ENCODE measurements at places on chromosomes 6 and 20. TPM values are rescaled to one million over a fixed set of nuclear protein-coding genes. Genes with fewer than 3 reads are reported as not detected.

DNA sequence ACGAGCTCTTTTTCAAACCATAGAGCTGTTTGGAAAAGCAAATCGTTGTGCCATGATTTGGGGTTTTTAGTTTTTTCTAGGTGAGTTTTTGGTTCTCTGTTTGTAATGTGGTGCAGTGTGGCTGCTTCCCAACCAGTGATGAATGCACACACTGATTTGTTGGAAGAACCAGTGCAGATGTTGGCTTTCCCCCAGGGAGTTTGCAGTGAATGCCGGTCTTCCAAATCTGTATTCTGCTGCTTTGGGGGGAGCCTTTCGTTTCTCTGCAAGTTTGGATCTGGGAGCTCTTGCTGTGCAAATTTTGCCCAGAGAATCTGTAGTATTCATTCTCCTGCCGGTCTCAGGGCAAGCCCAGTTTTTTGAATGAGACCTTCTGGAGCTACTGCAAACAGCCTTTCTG lies 14.5 kb downstream of the HECA start:
- DNase-seq, result no peak

DNA sequence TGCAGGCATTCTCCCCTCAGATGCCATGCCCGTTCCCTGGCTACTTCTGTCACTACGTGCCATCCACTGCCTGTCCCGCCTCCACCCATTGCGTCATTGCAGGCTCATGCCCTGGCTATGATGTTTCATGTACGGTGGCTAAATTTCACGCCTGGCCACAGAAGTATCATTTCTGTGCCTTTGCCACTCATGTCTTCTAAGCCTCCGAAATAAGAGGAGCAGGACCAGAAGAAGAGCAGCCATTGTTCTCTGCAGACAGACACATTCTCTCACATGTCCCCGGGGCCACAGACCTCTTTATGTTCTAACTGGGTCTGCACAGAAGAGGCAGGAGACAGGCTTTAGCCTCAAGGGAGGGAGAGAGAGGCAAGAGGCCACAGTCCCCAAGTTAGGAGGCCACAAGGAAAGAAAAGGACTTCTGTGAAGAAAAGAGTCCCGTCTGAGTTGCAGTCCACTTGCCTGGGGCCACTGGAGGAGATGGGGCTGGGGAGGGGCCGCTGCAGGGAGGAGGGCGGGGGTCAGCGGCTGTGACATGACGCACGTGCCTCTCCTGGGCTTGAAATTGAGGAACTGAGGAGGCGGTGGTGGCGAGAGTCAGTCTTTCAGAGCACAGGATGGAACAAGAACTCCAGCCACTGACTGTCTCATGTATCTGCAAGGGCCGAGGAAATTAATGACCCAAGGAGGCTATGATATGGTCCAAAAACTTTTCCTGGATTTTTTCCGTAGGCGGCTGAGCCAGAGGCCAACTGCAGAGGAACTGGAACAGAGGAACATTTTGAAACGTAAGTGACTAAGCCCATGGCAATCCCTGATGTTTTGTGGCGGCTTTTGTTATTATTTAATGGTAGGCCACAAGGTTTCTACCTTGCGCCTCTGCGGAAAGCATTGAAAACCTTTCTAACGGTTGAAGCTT lies 55.9 kb downstream of the TBC1D7 start:
- no peak for DNase-seq

DNA sequence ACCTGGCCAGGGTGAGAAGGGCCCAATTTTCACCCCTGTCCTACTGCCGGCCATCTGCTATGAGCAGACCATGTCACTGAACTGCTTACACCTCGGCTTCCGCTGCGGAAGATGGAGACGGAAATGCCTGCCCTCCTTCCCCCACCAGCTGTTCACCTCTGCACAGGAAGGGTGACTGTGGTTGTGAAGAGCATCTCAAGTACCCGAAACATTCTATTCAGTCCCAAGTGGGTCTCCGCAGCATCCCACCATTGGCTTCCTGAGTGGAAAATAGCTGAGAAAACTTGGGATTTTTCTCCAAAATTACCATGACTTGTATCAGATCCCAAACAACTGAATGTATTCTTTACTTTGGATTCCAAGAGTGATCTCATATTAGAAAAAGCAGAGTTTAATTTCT lies 16.1 kb downstream of the DOK5 start:
- DNase-seq, result no peak

GRCh38 chr6:3869632-3870527 lies 20.7 kb downstream of the FAM50B start:
- DNase-seq, result no peak

GRCh38 chr6:93413190-93413589 lies 6.2 kb downstream of the EPHA7 start:
- DNase-seq, result no peak

GRCh38 chr20:6566821-6567220 lies 200.7 kb upstream of the BMP2 start:
- DNase-seq, result no peak

- DNase-seq, result no peak
These were observed 23.2 kb upstream of the SERINC1 start for GRCh38 chr6:122494665-122495272.

GRCh38 chr6:134080171-134080795 lies 27.9 kb upstream of the SLC2A12 start:
- no peak for DNase-seq

DNA sequence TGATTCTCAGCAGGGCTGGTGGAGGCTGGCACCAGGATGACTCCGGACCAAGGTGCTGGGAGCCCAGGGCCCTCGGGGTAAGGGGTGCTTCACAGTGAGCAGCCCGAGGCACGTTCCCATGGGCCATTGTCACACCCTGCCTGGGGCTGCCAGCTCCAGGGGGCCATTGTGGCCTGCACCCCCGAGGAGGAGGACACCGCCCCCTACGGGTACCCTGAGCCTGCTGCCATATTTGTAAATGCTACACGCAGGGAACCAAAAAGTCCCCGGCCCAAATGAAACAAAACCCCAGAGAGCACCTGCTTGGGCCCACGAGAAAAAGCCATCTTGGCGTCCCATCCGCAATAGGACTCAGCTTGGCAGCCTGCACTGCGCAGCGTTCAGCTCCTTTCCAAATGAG lies 64.7 kb upstream of the GATA5 start:
- no peak for DNase-seq

- DNase-seq, result peak; percentile 34
These were observed 81.7 kb upstream of the GATA5 start for GRCh38 chr20:62557462-62557861.

GRCh38 chr20:37856932-37857660 lies 45.8 kb upstream of the VSTM2L start:
- no peak for DNase-seq

DNA sequence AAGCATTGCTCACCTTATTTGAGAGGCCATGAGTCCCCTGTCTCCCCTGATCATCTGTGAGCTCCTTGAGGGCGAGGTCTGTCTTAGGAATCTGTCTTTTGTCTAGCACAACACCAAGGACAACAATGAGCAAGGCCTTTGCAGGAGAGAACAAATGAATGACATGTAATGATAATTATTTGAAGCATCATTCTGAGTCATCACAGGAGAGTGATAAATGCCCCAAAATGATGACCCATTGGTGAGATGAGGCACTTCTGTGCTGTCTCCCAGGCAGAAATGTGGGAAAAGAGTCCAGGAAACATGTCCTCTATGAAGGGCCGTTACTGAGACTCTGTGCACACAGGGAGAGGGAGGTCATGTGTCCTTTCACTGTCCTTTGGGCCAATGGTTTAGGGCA lies 105.2 kb upstream of the LRFN2 start:
- DNase-seq, result no peak

DNA sequence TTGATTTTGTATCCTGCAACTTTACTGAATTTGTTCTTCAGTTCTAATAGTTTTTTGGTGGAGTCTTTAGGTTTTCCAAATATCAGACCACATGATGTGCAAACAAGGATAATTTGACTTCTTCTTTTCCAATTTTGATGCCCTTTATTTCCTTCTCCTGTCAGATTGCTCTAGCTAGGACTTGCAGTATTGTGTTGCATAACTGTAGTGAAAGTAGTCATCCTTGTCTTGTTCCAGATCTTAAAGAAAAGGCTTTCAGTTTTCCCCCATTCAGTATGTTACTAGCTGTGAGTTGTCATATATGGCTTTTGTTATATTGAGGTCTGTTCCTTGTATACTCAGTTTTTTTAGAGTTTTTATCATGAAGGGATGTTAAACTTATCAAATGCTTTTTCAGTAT lies 4.6 kb downstream of the MICB start:
- no peak for DNase-seq

DNA sequence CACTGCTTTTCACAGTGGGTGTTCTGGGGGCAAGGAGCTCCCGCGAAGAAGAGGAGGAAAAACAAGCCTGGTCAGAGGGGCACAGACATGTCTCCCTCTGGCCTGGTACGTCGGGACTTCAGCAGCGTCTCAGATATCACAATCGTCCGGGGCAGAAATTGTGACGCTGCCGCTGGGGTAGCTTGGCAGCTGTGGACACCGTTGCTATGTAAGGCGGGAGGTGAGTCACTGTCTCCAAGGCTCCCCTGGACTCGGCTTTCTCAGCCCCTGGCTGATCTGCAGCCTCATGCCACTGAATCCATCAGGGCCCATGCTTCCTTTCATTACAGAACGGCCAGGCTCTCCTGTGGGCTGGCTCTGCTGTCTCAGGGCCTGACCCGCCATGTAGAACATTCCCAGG lies 98.7 kb downstream of the SULF2 start:
- DNase-seq, result peak; percentile 85

DNA sequence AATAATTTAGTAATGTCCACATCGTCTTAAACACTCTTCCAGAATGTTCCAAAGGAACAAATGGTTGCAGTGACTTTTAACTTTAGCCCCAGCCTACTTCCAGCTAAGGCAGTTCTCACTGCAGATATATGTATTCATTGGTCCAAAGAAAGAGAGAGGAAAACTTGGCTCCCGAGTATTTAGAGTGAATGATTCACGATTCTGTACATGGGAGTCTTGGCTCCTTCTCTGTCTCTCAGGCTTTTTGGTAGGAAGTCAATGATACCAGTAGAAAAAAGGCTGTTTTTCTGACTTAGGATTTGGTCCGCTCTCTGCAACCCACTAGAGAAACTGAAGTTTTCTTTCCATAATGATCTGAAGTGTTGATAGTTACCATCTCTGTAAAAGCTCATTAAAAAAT lies 38.6 kb downstream of the E2F3 start:
- no peak for DNase-seq

DNA sequence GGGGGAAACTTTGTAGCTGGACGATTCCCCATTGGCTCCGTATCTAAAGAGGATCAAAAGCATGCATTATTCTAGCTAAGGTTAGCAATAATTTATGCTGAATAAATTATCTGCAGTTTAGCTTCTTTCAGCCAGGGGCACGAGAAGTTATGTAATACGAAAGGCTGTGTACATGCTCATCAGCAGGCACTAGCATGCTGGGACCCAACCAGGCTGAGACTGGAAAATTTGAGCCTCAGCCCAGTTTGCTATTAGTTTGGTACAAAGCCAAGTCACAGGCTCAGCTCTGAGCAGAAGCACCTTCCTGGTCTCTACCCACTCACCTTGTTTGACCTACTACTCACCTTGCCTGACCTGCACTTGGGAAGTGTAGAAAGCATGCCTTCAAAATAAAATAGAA lies 328.1 kb upstream of the ARID1B start:
- no peak for DNase-seq

- DNase-seq, result no peak
These were observed 88.4 kb downstream of the ASXL1 start for GRCh38 chr20:32446301-32447100.

- no peak for DNase-seq
These were observed 484.2 kb upstream of the MANEA start for GRCh38 chr6:95093154-95093553.

- no peak for DNase-seq
These were observed 159.4 kb downstream of the QRSL1 start for GRCh38 chr6:106788761-106789160.

- peak; percentile 68 for DNase-seq
These were observed 182.5 kb downstream of the GMPR start for GRCh38 chr6:16420715-16421461.

DNA sequence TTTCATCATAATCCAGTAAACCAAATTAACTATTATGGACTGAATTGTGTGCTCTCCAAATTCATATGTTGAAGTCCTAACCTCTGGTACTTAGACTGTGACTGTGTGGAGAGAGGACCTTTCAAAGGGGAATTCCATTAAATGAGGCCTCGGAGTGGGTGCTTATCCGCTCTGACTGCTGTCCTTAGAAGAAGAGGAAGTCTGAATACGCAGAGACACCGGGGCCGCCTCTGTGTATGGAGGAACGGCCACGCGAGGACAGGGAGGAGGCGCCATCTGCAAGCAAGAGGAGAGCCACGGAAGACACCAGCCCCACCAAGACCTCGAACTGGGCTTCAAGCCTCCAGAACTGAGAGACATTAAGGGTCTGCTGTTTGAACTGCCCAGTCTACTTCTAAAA lies 35.6 kb upstream of the RPS6KA2 start:
- no peak for DNase-seq

DNA sequence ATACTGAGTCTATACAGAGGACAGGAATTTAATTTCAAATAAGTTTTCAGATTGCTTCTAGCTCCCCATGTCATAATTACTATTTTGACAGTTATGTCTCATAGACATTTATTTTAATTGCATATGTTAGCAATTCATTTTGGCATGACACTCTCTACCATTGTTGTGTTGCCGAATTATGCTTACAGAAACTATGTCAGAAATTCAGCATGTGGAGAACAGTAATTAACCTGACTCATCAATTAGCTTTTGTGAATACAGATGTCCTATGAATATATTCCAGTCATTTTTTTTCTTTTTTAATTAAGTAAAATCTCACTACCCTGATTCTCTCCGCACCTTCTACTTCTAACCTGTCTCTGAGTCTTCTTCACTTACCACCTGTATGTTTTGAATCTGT lies 105.1 kb downstream of the NKAIN2 start:
- DNase-seq, result no peak

The FLRT3 gene
- 32.3 TPM for total RNA-seq

The ACAT2 gene
- total RNA-seq, result 33.7 TPM

The TGM2 gene
- total RNA-seq, result 111 TPM

The CALHM6 gene
- total RNA-seq, result 1.7 TPM

The PPIL6 gene
- 8.8 TPM for total RNA-seq

The GFRAL gene
- not detected for total RNA-seq

The CCN2 gene
- total RNA-seq, result 953 TPM

The C6orf15 gene
- total RNA-seq, result 0.91 TPM

The ANGPT4 gene
- not detected for total RNA-seq

The MYL9 gene
- total RNA-seq, result 1.3 TPM

The MPIG6B gene
- total RNA-seq, result not detected
